ENCODE measurements at places on chromosomes 7 and 10.

GRCh38 chr7:55572378-55573233, at the start of gene VOPP1:
Gene VOPP1 (minus strand): TSS chr7:55572502. CDS start chr7:55572324, 178 bp downstream.
- peak; percentile 73 for DNase-seq

GRCh38 chr10:26869528-26869927, 8.8 kb upstream of the ABI1 start:
- no peak for DNase-seq

GRCh38 chr7:155584763-155585531, 38.6 kb upstream of the CNPY1 start:
- DNase-seq: no peak

DNA sequence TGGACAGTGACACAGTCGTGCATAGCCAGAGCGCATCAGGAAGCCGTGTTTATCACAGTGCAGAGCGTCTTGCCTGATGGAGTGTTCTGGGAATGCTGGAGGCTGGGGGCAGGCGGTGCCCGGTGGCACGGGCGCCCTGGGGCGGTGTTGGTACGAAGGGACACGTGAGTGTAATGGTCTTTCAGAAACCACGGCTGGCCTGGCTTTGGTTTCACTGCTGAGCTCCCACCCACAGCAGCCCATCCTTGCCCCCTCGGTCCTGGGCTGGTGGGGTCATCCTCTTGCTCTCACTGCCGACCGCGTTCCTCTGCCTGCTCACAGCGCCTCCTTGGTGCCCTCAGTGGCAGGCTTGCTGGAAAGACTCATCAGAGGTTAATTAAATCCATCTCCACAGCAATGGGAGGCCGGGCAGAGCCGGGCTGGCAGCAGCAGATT, 50.6 kb downstream of the NKX6-2 start:
- DNase-seq: no peak

DNA sequence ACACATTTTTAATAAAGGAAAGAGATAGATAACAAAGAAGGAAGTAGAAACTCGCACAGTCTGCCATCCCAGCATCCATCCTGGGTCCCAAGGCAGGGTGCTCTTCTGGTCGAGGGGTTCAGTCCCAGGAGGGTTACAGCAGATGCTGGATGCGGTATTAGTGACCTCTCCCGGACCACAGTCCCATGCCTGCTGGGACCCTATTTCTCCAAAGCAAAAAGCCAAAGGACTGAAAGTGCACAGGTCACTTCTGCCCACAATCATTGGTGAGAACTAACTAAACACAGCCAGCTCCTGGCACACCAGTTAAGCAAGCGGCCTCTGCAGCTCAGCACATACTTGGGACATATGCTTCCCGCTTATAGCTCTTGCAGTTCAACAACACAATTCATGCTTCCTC, 96.1 kb upstream of the HABP2 start:
- no peak for DNase-seq

DNA sequence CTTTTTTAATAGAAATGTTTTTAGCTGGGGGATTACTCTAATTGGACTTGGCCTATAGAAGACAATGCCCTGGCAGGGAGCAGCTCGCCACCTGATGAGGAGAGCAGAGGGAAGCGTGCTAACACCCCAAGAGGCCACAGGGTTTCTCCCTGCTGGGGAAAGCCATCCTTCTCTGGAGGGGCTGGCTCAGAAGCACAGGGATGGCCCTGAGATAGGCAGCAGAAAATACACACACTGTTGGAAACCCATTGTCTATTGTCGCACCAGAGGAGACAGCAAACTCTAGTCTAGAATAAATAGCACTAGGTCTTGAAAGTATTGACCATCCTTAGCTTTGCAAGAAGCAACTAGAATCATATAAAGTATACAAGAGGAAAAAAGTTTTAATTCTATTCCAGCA, 5.4 kb downstream of the COBL start:
- DNase-seq: no peak

DNA sequence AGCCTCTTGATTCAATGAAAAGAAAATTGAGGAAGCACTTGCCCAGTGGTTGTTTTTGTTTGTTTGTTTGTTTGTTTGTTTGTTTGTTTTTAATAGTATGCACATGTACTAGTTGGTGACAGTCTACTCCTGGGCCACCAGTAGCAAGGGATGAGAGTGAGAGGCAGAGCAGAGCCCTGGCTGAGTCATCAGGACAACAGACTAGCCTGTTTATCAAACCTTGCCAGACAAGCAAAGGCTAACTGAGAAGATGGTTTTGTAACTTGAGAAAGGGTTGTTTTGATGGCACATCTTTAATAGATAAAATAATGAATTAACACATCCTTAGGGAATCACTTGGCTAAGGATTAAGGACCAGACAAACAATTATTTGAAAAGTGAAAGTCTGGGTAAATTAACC, 78.1 kb downstream of the INHBA start:
- no peak for DNase-seq

DNA sequence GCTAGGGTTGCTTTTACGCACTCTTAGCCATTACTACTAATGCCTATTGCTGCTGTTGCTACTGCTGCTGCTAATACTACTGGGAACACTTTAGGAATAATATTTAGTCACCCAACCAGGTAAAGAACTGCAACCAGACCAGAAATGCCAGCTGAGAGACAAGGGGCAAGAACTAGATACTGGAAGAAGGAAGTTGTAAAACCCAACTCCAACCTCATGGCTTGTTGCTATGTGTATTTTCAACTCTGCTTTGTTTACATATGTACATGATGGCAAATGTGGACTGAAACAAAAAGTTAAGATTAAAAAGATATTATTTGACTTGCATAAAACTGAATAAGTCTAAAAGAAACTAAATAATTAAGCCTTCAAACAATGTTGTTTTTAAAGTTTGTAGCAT, 177.7 kb downstream of the GNAT3 start:
- DNase-seq: no peak

DNA sequence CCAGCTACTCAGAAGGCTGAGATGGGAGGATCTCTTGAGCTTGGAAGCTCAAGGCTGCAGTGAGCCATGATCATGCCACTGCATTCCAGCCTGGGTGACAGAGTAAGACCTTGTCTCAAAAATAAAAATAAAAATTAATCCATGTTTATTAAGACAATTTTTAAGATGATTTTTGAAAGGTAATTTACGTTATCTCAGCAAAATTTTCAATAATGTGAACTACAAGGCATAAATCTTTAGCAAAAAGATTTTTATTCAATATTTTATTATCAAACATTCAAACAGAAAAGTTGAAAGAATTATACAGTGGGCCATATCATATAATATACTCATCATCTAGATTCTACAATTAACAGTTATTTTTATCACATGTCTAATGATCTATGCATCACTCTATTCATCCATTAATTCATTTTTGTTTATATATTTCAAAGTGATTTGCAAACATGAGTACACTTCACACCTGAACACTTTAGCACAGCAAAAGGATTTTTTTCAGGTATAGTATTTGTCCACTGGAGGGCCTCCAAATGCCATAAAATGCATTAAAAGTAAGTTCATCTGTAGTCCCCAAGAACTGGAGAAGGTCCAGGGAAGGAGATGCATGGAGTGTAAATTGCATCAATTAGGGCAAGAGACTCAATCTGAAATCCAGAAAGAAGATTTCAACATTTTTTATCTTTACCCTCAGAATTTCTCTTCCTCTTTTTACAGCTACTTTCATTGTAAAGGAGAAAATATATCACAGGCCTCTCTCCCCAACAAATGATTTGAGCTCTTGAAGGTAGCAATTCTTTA, 38.6 kb upstream of the RSBN1L start:
- peak; percentile 73 for DNase-seq

- no peak for DNase-seq
Observed at GRCh38 chr7:108093851-108094331, 36.3 kb downstream of the LAMB4 start.

GRCh38 chr10:44921506-44921905, 10.4 kb downstream of the TMEM72 start:
- DNase-seq: no peak

GRCh38 chr10:112949143-112949823, 764 bp upstream of the TCF7L2 start:
- peak; percentile 55 for DNase-seq

DNA sequence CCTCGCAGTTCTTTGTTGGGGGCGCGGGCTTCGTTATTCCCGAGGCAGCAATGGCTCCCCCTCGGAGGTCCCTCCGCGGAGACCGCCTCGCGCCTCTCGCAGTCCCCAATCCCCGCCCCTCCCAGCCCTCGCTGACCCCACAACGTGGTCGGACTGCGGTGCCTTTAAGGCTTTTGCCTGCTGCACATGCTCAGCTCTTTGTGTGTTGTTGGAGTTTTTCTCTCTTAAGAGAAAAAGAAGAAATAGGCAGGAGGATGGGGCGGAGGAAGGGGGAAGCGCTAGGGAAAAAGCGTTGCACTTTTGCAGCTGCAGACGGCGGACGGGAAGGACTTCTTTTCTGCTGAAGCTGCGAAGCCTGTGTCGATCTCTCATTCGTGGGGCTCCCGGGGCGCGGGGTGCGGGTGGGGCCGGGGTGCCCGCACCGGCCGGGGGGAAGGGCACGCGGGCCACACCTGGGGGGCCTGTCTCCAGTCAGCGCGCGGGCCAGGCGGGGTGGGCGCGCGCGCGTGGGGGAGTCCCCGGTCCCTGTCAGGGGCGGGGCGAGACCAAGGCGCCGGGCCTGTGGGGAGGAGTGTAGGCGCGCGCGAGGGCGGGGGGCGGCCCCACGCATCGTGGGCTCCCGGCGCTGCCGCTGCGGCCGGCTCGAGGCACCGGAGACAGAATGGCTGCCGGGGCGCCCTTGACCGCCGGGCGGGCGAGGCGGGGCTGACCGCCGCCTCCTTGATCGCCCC, 445 bp upstream of the ATRNL1 start:
- DNase-seq: no peak

DNA sequence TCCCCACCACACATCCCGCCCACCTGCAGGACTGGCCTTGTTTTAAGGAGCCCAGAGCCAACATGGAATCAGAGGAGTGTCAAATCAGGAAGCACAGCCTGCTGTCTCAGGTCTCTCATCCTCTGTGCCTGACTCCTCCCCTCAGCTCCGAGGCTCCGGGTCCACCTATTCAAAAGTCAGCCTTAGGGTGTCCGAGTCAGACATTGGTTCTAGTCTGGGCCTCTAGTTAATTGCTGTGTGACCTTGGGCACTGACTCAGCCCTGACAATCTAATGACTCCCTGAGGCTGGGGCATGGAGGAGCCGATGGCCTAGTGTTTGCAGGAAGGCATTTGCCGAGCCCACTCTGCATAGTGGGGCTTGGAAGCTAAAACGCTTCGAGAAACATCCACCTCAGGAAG, 223.1 kb upstream of the PPP2R2D start:
- DNase-seq: no peak

GRCh38 chr10:129339841-129340240, 127.2 kb upstream of the MGMT start:
- DNase-seq: no peak

DNA sequence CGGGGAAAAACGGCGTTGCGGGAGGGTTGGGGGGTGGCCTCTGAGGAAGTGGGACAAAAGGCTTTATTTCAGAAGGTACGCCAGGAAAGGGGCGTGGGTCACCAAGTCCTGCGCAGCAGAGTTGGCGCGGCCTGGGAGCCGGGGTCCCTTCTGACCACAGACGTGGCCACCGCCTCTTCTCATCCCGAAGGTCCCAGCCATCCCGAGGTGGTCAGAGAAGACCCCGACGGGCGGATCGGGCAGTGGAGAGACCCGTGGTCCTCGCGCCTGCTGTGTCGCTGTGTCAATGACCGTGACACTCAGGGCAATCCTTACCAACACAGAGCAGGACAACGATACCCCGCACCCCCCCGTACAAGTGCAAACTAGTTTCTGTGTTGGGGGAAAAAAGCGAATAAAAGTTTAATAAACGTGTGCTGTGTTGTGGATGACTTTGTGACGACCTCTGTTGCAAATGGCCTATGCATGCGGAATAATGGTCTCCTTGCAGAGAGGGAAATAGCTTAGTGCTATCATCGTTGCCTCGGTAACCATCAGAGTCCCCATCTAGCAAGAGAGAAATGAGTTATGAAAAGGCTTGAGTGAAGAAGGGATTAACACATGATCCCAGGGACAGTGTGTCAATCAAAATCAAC, 19.4 kb upstream of the GATA3 start:
- no peak for DNase-seq
